Nephron progenitor cell (in vitro differentiated cells): ENCODE measurements at places on chromosomes 13 and 19.

DNA sequence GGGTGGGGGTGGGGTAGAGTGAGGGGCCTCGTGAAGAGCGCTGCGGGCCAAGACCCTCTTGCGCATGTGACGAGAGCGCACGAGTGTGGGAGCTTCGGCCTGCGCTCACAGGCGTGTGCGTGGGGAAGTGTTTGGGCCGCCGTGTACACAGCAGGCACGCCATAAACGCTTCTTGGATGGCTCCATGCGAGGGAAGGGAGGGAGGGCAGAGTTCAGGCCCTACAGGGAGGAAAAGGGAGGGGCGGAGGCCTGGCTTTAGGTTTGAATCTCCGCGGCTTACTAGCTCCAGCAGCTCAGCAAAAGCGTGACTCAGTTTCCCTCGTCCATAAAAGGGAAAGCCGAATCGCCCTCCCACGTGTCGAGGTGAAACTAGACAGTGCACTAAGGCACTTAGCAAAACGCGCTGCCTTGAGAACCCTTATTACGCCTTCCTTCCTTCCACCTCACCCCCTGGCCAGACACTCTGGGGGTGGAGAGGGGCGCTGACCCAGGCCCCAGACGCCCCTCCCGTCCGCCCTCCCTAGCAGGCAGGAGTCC, 12.5 kb downstream of the GADD45B start:
- DNase-seq: no peak

DNA sequence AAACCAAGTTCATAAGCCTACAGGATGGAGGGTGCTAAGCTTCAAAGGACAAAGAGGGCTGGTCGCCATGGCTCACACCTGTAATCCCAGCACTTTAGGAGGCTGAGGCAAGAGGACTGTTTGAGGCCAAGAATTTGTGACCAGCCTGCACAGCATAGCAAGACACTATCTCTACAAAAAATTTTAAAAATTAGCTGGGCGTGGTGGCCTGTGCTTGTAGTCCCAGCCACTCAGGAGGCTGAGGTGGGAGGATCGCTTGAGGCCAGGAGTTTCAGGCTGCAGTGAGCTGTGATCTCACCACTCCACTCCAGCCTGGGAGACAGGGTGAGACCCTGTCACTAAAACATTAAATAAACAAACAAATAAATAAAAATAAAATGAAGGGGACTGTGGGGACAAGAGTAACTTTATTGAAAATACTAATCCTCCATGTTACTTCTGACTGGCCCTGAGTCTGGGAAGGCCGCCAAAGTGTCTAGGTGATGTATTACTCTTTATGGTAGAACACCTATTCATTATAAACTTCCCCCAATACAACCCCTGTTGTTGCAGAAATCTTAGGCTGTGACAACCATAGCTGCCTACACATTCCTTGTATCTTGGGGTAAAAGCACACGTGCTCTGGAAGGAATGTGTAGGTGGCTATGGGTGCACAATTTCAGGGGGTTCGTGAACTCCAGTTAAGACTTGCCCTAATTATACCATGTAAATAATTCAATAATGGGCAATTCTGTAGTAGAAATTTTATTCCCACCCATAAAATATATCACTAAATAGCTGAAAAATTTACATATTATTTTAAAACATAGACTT, 14.6 kb upstream of the URAD start:
- DNase-seq: no peak

DNA sequence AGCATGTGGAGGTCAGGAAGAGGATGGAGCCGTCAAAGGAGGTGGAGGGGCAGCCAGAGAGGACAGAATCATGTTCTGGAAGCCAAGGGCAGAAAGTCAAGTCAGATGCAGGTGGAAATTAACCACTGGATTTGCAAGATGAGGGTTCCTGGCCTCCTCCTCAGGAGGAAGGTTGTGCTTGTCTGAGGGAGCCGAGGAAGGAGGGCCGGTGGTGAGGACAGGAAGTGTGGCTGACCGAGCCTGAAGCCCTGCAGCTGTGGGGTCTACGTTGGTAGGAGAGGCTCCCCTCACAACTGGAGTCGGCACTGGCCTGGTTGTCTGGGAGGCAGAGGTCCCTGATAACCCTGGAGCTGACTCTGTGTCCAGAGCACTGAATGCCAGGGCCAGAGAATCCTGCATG, 15.4 kb upstream of the DHDH start:
- DNase-seq: no peak

DNA sequence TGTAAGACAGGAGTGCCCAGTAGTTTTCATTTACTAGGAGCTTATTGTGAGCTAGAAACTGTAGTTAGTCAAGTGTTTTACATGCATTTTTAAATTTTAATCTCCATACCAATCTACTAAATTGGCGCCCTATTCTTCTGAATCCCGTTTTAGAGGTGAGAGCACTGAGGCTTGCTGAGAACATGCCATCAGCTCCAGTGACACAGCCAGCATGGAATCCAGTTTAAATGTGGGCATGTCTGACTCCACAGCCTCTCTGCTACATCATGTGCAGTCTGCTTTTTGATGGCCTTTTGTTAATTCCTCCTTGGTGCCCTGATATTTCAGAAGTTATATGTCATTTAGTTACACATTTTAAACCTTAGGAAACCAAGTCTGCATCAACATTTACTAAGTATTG, 325.4 kb downstream of the DLEU7 start:
- DNase-seq: no peak

- no peak for DNase-seq
These were observed 880.2 kb downstream of the PCDH9 start for GRCh38 chr13:66349966-66350365.

DNA sequence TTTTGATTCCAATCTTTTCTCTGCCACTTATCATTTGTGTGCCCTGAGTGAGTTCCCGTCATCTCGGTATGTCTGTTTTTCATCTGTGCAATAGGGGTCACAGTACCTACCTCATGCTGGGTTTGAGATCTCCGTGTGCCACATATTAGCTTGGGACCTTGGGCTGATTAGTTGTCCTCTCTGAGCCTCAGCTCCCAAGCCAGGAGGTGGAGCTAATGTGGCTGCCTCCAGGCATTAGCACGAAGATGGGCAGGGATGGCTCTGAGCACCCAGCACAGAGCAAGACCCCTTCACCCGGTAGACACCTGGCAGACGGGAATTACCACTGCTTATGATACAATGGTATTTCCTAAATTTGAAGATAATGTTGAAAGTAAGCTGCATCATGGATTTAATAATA, 35.8 kb upstream of the XPO4 start:
- no peak for DNase-seq

- no peak for DNase-seq
These were observed 30.2 kb downstream of the MEIS3 start for GRCh38 chr19:47389150-47389556.

GRCh38 chr13:42991898-42992763, at the start of gene EPSTI1:
EPSTI1 (minus strand) TSS chr13:42992241; CDS start chr13:42992165, 76 bp downstream.
- DNase-seq: peak; percentile 67
